Ascending aorta (tissue), 2 donors: ENCODE measurements at places on chromosomes 5 and 9. TPM values are rescaled to one million over a fixed set of nuclear protein-coding genes. Genes with fewer than 3 reads are reported as not detected.

TMEM252 gene
- total RNA-seq = not detected

ADAMTS16 gene
- total RNA-seq = 1.6 TPM

- DNase-seq = no peak
These were observed 13.4 kb upstream of the ZDHHC21 start for GRCh38 chr9:14706530-14707140.

- DNase-seq = no peak
These were observed 157.5 kb downstream of the COL23A1 start for GRCh38 chr5:178432421-178433272.

- no peak for DNase-seq
These were observed 93.4 kb upstream of the SLC30A5 start for GRCh38 chr5:69000216-69000919.

DNA sequence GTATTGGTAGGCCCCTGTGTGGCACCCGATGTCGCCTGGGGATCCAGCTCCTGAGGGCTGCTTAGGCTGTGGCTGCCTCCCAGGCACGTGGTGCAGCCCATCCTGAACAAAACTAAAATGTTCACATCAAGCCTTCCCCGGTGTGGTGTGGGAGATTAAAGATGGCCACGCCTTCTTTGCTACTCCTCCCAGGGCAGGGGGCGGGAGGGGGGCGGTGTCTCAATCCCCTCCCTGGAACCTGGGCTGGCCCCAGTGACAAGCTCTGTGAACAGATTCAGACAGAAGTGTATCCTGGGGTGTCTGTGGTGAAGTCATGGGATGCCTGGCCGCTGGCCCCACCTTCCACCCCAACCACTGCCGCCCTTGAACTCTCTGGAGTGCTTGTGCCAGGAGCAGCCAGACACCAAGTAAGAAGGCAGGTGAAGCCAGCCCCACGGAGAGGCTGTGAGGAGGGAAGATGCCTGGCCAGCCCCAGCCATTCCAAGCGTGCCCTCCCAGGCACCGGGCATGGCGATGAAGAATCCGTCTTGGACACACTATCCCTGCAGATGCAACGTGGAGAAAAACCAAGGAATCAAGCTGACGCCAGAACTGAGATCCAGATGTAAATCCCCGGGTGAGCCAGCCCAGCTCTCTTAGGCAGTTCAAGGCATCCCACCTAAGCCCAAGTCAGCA, 75.8 kb downstream of the AK8 start:
- no peak for DNase-seq
